Neural crest cell (in vitro differentiated cells): ENCODE measurements at places on chromosomes 13 and 19. TPM values are rescaled to one million over a fixed set of nuclear protein-coding genes. Genes with fewer than 3 reads are reported as not detected.

Gene CFD
- total RNA-seq: not detected in 2 replicates

Gene ANGPTL8
- total RNA-seq: not detected in 2 replicates

Gene TNNT1
- total RNA-seq: 1.1 TPM in 1 of 2 replicates, not detected in the other

Gene PINLYP
- total RNA-seq: 9.5 and 11.7 TPM in 2 replicates

Gene LSM4
- total RNA-seq: 283 and 292 TPM in 2 replicates

Gene LRRC25
- not detected in 2 replicates for total RNA-seq

Gene U2AF1L4
- total RNA-seq: 19.4 and 21.6 TPM in 2 replicates

Gene CATSPERD
- total RNA-seq: not detected in 2 replicates

Gene SSC5D
- 1.3 and 1.5 TPM in 2 replicates for total RNA-seq

Gene PSG6
- total RNA-seq: not detected in 2 replicates

Gene AMH
- total RNA-seq: 71.6 and 79.1 TPM in 2 replicates

Gene B3GNT8
- 0.86 TPM in 2 replicates for total RNA-seq

Gene TEKTIP1
- 1.1 and 2.0 TPM in 2 replicates for total RNA-seq

Gene ARHGAP45
- total RNA-seq: 1.6 and 1.7 TPM in 2 replicates

Gene CEACAM7
- total RNA-seq: not detected in 2 replicates

Gene CEACAM4
- not detected in 2 replicates for total RNA-seq

Gene NCR1
- total RNA-seq: not detected in 2 replicates

Gene OR1M1
- total RNA-seq: not detected in 2 replicates

Gene MUC16
- total RNA-seq: 0.02 TPM in 1 of 2 replicates, not detected in the other

Gene C19orf81
- total RNA-seq: 7.9 and 9.2 TPM in 2 replicates

Gene GATAD2A
- total RNA-seq: 150 and 158 TPM in 2 replicates

Gene CEACAM5
- total RNA-seq: not detected in 2 replicates

Gene PSG2
- total RNA-seq: not detected in 2 replicates

Gene ZNF506
- 3.7 and 5.0 TPM in 2 replicates for total RNA-seq

Gene PTBP1
- total RNA-seq: 674 and 701 TPM in 2 replicates

Gene NKG7
- total RNA-seq: not detected in 2 replicates

Gene N4BP2L1
- 1.6 and 2.0 TPM in 2 replicates for total RNA-seq

Gene MYBPC2
- not detected in 2 replicates for total RNA-seq

Gene APOC4
- total RNA-seq: not detected in 2 replicates

Gene GGACT
- total RNA-seq: 4.3 and 5.9 TPM in 2 replicates

Gene TNFSF9
- total RNA-seq: 1.3 and 1.4 TPM in 2 replicates

Gene PEG3
- not detected in 2 replicates for total RNA-seq

Gene EDDM13
- total RNA-seq: not detected in 2 replicates

Gene SIGLEC8
- total RNA-seq: not detected in 2 replicates

Gene URAD
- 0.26 TPM in 1 of 2 replicates, not detected in the other for total RNA-seq

Gene NLRP4
- not detected in 2 replicates for total RNA-seq

Gene RAVER1
- total RNA-seq: 75.9 and 78.2 TPM in 2 replicates

Gene GTF2F1
- total RNA-seq: 65.9 and 70.3 TPM in 2 replicates

Gene JSRP1
- 0.40 and 0.71 TPM in 2 replicates for total RNA-seq

Gene VSIG10L
- total RNA-seq: 3.1 and 3.5 TPM in 2 replicates

Gene RNF17
- not detected in 2 replicates for total RNA-seq

Gene SPACA4
- not detected in 2 replicates for total RNA-seq

Gene LILRA5
- total RNA-seq: not detected in 2 replicates

Gene EID2B
- 7.2 and 7.7 TPM in 2 replicates for total RNA-seq

Gene DNM2
- 117 TPM in 2 replicates for total RNA-seq
